ENCODE measurements at places on chromosomes 11 and 22.

DNA sequence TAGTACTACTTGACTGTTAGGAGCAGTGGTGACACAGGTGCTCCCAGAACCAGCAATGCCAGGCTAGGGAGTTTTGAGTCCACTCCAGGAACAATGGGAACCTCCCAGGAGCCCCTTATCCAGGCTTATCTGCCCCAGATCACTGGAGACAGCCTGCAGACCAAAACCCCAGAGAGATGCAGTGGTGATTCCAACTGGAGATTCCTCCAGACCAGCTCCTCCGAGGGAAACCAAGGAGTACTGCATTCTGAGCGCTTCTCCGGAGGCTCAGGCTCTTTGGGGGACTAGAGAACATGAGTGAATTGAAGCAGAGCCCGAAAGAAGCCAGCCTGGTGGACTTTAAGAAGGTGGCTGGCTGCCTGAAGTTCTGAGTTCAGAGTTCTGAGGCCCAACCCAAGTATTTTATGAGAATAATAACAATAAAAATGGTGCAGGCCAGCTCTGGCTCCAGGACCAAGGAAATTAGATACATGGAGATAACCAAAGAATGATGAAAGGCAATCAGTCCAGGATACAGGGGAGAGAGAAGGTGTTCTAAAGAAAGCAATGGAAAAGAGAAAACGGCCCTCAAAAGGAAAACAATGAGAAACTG is 1.3 kb upstream of the TMEM25 start:
- no peak for DNase-seq
- H3K4me3 ChIP-seq, result peak overlapping the region; percentile 83
- no peaks in the 10 kb centered on the region for H3K27me3 ChIP-seq

- H3K36me3 ChIP-seq, result peaks cover 31% of the 10 kb centered on the region
- DNase-seq, result no peak
Observed at GRCh38 chr11:62514151-62514550, 32.5 kb downstream of the AHNAK start.

DNA sequence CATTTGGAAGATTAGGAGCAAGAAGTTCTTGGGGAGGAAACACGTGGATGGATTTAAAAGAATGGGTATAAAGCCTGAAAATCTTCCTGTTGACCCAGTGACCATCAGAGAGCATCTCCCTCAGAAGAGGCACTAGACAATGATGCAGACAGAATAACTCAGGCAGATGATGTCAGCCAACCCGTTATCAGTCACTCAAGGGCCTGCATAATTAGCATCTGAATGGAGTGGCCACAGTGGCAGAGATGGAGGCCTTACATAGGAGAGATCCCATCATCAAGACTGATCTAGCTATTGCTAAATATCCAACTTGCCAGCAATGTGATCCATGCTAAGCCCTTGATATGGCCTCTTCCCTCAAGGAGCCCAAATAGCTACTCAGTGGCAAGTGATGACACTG is 70.7 kb upstream of the CD82 start:
- H3K4me3 ChIP-seq, result no peak overlapping the region
- H3K27me3 ChIP-seq, result peaks cover 7% of the 10 kb centered on the region
- H3K27ac ChIP-seq, result no peak overlapping the region
- no peaks in the 10 kb centered on the region for H3K4me1 ChIP-seq
- no peak for DNase-seq
- no peaks in the 10 kb centered on the region for H3K36me3 ChIP-seq

DNA sequence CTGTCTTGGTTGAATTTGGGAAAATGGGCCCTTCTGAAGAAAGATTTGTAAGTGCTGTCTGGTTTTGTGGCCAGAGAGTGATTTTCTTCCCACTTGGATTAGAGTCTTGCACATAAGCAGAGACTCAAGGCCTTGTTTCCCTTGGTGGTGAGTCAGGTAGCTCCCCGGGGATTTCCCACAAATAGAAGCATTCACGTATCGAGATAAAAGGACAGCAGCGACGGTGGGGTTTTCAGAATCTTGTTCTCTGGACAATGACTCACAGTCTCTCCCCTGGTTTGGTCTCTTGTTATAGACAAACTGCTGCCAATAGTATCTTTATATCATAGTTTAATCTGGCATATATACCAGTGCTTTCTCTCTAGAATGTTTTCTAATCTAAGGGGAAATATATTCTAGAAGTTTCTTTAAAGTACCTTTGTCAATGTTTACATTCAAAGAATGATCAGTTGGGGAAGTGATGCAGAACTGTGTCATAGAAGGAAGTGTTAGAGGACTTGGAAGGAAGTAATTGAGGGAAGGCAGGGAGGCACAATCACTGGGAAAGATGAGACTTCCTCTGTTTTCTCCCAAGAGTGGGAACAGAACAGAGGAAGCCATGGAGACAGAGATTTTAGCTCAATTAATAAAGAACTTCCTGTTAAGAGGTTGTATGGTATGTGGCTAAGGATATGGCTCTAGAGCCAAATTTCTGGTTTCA is 18.1 kb downstream of the POLA2 start:
- no peak overlapping the region for H3K27ac ChIP-seq
- no peak overlapping the region for H3K4me3 ChIP-seq
- DNase-seq, result no peak

DNA sequence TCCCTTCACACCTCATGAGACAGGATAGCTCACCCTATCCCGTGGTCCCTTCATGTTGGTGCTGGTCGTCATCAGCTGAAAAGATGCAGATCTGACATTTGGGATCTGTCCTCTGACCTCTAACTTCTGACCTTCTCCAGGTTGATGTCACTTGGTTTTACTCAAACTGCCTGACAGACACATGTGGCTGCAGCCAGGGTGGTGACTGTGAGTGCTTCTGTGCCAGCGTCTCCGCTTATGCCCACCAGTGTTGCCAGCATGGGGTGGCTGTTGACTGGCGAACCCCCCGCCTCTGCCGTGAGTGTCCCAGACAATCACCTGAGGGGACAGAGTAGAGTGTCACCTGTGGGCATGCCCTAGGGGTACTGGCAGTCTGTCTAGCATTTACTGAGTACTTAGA is 49.7 kb downstream of the OTOG start:
- H3K27ac ChIP-seq, result no peak overlapping the region
- DNase-seq, result no peak
- no peaks in the 10 kb centered on the region for H3K36me3 ChIP-seq
- no peak overlapping the region for H3K4me3 ChIP-seq

DNA sequence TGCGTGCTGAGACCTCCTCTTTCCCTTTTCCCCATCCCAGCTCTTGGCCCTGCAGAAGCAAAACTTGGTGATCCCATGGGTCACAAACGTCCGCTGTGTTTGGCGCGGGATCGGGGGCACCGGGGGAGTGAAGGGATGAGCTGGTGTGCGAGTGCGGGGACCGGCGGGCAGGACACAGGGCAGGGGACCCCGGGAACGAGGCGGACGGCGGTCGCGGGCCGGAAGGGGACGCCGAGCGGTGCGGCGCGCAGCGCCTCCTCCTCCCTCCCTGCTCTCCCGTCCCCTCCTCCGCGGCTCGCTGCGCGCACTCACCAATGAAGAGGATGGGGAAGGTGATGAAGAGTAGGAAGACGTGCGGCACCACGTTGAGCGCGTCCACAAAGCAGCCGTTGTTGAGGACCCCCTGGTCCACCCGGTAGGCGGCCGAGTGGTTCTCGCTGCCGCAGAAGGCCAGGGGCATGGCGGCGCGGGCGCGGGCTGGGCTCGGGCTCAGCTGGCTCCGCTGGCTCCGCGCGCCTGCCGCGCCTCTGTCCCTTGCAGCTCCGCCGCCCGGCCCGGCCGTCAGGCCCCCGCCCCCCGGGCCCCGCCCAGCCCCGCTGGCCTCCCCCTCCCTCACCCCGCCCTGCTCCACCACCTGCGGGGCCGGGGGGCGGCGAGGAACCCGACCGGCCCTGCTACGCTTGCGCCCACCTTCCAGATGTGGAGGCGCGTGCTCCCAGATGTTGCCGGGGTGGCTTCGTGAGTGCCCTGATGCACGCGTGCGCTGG is at the start of gene ABCC8:
Gene ABCC8, minus strand, starts transcription at position 529 of the 767 bp plus-strand sequence. Its CDS starts 69 bp downstream, at position 460.
- H3K27me3 ChIP-seq, result peaks cover 85% of the 10 kb centered on the region
- peaks cover 2% of the 10 kb centered on the region for H3K4me1 ChIP-seq
- no peak for DNase-seq
- no peak within 1 kb of the TSS for H3K27ac ChIP-seq

DNA sequence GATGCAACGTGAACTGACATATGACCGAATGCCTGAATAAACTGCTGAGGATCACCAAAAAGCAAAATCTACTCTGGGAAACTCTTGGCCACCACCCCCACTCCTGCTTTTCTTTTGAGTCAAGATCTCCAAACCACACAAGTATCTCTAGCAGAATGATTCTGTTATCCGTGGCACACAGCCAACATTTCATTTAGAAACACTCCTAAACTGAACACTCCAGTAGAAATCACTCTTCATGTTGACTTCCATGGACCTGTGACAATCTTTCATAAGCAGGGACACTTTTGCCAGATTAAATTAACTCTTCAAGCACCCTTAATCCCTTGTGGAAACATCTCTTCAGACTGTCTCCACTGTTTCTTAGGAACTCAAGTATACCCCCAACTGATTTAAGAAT is 44.4 kb downstream of the VSIG10L2 start:
- no peak overlapping the region for H3K4me3 ChIP-seq
- H3K27ac ChIP-seq, result no peak overlapping the region
- no peaks in the 10 kb centered on the region for H3K4me1 ChIP-seq
- H3K36me3 ChIP-seq, result no peaks in the 10 kb centered on the region
- no peak for DNase-seq

GRCh38 chr22:41446639-41447434 is at the start of gene TOB2:
TOB2 (minus strand) TSS chr22:41446801; CDS start chr22:41437345, 9,456 bp downstream.
- peaks cover 14% of the 10 kb centered on the region for H3K36me3 ChIP-seq
- no peaks in the 10 kb centered on the region for H3K27me3 ChIP-seq
- peak within 1 kb of the TSS; percentile 96 for H3K27ac ChIP-seq

DNA sequence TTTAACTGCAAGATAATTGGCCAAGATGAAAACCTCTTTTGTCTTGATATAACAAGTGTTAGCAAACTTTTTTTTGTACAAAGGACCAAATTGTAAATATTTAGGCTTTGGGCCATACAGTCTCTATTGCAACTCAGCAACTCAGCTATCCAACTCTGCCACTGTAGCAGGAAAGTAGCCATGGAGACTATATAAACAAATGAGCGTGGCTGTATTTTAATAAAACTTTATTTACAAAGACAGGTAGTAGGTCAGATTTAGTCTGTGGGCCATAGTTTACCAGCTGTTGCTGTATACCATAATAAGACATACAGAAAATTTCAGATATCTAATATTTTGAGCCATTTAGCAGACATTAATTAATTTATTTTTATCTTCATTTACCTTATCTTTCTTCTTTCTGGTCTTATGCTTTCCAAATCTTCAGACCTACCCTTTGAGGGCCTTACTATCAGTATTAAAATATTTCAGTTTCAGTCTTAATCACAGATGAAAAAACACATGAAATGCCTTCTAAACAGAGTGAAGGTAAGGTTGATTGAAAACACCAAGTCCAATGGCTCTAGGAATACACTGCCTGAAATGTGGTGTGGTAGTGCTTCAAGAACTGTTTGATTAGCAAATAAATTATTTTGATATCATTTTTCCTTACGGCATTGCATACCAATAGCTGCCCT is 256.9 kb upstream of the CTSC start:
- H3K27ac ChIP-seq, result no peak overlapping the region
- H3K36me3 ChIP-seq, result no peaks in the 10 kb centered on the region
- no peaks in the 10 kb centered on the region for H3K4me1 ChIP-seq
- H3K4me3 ChIP-seq, result no peak overlapping the region
- H3K27me3 ChIP-seq, result no peaks in the 10 kb centered on the region

DNA sequence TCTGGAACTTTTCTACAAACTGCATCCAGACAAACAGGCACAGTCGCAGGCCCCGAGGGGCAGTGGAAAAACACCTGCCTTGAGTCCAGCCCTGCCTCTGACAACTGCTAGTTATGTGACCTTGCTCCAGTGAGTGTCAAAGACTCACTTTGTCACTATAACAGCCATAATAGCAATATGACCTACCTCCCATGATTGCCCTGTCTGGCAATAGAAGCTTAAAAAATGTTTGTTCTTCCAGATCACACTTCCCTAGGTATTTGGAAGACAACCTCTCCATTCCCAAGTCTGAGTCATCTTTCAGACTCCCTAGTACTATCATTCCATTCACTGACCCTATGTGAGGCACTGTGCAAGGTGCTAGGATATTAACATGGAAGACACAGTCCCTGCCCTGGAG is 74.5 kb downstream of the RPL27A start:
- no peak overlapping the region for H3K27ac ChIP-seq
- H3K27me3 ChIP-seq, result peaks cover 10% of the 10 kb centered on the region
- no peak overlapping the region for H3K4me3 ChIP-seq
- no peaks in the 10 kb centered on the region for H3K36me3 ChIP-seq
- no peak for DNase-seq

DNA sequence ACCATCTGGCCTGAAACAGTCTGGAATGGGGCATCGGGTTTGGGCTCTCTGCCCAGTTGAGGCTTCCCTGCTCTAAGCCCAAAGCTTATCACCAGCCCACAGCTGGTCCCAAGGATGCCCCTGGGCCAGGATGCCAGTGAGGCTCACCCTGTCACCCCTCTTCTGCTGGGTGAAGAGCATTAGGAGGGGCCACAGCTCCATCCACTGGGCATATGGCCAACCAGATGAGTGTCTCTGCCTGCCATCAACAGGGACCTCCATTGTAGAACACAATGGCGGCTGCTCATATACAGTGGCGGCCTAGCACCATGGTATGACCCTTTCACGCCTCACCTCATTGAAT is 5.6 kb downstream of the CHST1 start:
- no peak overlapping the region for H3K4me3 ChIP-seq
- DNase-seq, result no peak
- H3K27me3 ChIP-seq, result peaks cover 39% of the 10 kb centered on the region

GRCh38 chr11:27470826-27471588 is 1.6 kb downstream of the LGR4 start:
- DNase-seq, result no peak
- peaks cover 45% of the 10 kb centered on the region for H3K27me3 ChIP-seq
- H3K4me1 ChIP-seq, result peaks cover 17% of the 10 kb centered on the region
- no peak overlapping the region for H3K27ac ChIP-seq

GRCh38 chr11:111814106-111814505 is 47.9 kb upstream of the PPP2R1B start:
- H3K4me3 ChIP-seq, result no peak overlapping the region
- H3K27me3 ChIP-seq, result no peaks in the 10 kb centered on the region
- no peak for DNase-seq

DNA sequence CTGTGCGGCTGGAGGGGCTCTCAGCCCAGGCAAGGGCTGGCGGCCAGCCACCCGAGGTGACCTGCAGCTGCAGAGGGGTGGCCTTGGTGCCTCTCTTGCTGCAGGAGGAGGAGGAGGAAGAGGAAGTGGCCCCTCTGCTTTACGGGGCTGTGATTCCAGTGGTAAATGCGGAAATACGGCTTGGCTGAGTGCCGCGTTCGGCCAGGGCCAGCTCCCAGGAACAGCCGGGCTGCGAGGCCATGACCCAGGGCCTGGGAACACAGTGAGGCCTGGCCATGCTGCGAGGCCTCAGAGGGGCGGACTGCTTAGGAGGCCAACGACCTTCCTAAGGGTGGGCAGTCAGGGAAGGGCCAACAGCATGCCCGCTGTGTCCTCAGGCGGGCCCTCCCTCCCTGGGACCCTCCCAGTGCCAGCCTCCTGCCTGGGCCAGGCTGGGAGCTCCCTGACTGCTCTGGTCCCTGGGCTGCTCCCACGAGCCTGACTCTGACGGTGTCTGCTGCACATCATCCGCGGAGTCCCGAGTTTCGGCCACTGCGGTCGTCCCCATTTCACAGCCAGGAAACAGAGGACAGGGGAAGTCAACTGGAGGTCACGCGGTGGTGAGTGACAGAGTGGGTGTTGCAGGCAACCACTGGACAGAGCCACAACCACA is 20.8 kb upstream of the PPARA start:
- no peak overlapping the region for H3K4me3 ChIP-seq
- no peak overlapping the region for H3K27ac ChIP-seq
- DNase-seq, result no peak
- no peaks in the 10 kb centered on the region for H3K4me1 ChIP-seq
- H3K27me3 ChIP-seq, result no peaks in the 10 kb centered on the region

Data from activated CD4-positive, alpha-beta T cell treated with anti-CD3 and anti-CD28 coated beads, Interleukin-2, amount 10 ng/mL, durations not matched to agents 7 days and 5 days (primary cell).